CD4-positive, alpha-beta T cell treated with Interleukin-2 at 100 ng/mL for 4 hours (primary cell): ENCODE measurements at places on chromosomes 6 and 20.

GRCh38 chr20:31717478-31718201 is 5.0 kb downstream of the BCL2L1 start:
- peak; percentile 75 for DNase-seq

DNA sequence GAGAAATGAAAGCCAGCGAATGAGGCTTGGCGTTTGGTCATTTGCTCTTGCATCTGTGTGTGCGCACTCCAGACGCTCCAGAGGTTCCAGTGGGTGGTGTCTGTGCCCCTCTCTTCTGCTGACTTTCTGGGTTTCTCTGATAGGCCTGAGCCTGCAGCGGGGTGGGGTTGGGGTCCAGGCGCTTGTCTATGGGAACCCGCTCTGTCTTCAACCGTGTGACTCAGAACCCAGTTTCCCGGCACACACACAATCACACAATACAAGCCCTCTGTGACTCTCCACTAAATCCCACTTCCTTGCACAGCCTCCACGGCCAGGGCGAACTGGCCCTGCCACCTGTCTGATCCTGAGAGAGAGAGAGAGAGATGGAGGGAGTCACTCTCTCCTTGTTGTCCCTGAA is 24.6 kb downstream of the RBM38 start:
- no peak for DNase-seq

- DNase-seq = no peak
These were observed 1.2 kb downstream of the ANGPT4 start for GRCh38 chr20:914727-915498.

- no peak for DNase-seq
These were observed 24.3 kb downstream of the SNX14 start for GRCh38 chr6:85569323-85569722.

- DNase-seq = no peak
These were observed 1157.7 kb upstream of the MAP3K7 start for GRCh38 chr6:91744566-91744965.

- DNase-seq = no peak
These were observed 216.8 kb upstream of the CDYL start for GRCh38 chr6:4559281-4559875.

DNA sequence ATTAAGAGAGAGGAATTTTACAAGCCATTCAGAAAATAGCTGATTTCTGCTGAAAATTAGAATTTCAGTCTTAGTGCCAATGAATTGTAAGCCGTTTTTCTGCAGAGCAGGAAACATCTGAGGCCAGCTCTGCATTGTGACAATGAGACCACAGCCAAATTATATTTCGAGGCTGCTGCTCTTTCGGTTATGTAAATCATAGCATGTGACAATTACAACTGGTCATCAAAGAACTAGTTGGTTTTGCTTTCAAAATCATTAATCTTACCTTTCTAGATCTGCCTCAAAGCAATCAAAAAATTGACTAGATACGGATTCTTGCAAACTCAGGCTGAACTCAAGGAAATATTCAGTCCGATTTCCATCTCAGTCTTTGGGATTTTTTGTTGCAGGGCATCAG is 33.4 kb upstream of the INSM1 start:
- no peak for DNase-seq

GRCh38 chr6:44624936-44625573 is 237.5 kb downstream of the CDC5L start:
- DNase-seq = no peak

- DNase-seq = peak; percentile 39
These were observed 121.9 kb downstream of the MTHFD1L start for GRCh38 chr6:150987371-150987828.

DNA sequence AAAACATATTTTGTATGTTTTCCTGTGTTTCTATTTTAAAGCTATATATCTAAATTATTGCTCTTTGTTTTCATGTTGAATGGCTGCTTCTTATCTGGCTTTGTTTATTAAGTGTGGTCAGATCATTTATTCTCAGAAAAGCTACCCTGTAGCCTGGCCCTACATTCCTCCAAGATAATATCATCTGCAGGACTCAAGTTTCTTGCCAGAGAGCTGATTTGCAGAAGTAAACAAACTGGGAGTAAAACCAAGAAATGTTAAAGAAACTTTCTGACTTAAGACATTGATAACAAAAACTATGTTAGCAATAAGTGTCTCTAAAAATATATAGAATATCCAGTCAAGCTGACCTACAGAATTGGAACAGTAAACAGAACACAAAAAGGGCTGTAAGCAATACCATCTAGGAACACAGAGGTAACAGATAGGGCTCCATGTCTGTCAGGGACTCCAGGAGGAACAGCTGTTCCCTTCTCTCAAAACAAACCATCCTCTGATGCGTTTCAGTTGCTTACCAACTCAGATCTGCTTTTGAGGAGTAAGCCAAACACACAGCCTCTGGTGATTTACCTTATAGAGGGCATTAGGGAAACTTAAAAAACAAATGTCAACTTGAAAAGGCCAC is 17.5 kb upstream of the CEP85L start:
- no peak for DNase-seq

DNA sequence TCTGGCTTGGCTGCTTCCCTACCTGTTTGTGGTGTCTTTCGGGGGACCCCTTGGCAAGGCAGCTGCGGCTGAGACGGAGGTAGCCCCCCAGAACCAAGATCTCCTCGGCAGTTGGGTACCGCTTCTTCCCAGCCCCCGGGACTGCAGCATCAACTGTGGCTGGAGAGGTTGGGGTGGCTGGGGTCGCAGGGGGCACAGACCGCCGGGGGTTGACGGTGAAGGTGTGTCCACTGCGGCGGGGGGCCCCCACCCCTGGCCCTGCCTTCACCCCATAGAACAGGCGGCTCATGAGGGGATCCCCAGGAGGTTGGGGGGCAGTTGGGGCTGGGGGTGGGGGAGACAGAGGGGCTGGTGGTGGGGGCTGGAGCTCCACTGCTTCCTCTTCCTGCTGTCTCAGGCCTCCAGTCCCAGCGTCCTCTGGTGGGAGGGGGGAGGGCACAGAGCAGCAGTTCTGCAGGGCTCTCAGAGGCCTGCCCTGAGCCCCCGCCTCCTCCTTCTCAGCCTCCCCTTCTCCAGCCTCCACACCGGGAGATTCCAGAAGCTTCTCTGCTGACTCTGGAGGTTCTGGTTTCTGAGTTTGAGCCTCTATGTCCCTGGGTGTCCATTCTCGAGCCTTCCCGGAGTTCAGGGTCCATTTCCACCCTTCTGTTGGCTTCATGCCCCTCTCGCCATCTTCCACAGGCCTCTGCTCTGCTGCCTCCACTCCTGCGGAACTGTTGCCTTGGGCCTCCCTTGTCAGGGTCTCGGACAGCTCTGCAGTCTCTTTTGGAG is 1.9 kb downstream of the PPP1R18 start:
- peak; percentile 60 for DNase-seq

DNA sequence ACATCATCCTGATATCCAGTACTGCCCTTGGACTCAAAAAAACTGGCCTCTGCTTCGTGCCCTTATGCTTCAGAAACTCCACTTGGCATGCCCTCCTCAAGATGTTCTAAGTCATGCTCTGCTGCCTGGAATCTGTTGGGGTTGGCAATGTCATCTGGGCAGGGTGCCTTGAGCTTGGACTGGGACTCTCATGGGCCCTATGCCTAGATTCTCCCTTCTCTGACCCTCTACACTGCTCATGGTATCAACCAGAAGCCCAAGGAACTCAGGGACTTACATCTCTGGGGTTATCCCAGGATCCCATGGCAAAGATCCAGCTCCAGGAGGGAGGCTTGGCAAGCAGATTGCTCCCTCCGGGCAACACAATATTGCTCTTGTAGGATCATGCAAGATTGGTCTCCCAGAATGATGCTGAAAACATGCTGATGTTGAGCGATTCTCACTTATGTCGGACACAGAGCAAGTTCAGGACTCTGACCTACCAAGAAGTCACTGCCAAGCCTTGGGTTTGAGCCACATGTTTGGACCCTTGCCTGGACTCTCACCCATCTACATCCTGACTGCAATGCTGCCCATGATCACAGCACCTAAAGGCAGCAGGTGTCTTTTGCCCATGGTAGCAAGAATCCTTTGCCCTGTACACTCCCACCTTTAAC is 88.8 kb downstream of the ADAT2 start:
- no peak for DNase-seq

DNA sequence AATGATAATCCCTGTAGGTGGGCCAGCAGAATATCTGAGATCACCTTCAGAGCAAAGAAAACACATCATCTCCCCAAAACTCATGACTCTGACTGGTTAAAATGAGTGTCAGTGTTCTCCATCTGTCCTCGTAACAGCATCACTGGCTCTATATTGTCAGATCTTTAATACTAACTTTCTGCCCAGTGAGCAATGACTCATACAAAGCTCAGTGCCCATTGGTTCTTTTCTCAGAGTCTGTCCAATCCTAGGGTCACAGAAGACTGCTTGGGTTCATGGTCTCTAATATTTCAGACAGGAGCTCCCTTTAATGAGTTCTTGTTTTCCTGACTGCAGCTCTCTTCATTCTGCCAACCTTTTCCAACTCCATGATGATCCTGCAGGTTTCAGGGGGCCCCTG is 36.4 kb downstream of the HLA-DPB1 start:
- peak; percentile 65 for DNase-seq

DNA sequence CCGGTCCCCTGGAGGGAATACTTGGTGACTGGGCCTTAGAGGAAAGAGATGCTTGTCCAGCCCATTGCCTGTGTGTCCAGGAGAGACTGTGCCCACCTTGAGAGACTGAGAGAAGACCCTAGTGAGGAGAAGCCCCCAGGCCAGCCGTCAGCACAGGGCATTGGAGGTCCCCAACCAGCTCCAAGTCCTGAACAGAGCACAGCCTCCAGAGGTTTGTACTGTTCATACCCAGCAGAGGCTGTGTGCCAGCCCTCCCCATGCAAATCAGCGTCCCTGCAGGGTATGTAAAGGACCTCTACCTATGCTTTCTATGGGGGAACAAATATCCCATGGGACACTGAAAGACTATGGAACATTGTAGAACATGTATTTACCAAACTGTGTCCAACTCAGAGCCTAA is 8.4 kb downstream of the HLA-E start:
- DNase-seq = no peak

DNA sequence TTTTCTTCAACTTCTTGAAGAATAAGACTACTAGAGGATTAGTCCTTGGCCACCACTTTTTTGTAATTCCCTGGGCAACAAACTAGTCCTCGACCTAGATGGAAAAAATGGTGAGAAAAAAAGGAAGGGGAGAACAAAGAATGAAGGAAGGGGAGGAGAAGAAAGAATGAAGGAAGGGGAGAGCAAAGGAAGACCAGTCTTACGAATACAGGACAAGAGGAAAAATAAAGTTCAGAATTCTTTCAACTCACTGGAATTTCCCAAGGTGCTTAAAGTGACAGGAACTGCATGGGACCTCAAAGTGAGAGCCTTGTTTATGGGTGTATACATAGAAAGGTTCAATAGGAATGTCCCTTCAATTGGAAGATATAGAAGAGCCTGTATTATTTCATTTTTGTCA is 509.3 kb upstream of the JARID2 start:
- DNase-seq = no peak
